Stimulated activated CD4-positive, alpha-beta T cell treated with anti-CD3 and anti-CD28 coated beads, Interleukin-4, amount 100 ng/mL, for 1 hour (primary cell): ENCODE measurements at places on chromosomes 3 and 15.

DNA sequence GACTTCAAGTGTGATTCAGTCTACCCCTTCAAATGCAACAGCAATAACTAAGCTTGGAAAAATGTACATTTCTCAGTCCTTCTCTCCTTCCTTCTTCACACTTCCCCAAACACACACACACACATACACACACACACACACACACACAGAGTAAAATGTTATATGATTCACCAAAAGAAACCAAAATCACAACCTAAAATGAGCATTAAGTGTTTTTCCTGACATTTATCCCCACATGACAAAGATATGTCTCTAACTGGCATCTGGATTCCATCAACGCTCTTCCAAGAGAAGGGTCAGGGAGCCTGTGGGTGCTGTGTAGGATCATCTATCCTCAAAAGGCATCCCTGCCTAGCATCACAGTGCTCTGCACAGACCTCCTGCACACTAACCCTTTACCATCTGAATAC, 21.0 kb downstream of the PDZRN3 start:
- no peak for DNase-seq

GRCh38 chr3:197960694-197961581, 921 bp downstream of the LMLN start:
- no peak for DNase-seq

DNA sequence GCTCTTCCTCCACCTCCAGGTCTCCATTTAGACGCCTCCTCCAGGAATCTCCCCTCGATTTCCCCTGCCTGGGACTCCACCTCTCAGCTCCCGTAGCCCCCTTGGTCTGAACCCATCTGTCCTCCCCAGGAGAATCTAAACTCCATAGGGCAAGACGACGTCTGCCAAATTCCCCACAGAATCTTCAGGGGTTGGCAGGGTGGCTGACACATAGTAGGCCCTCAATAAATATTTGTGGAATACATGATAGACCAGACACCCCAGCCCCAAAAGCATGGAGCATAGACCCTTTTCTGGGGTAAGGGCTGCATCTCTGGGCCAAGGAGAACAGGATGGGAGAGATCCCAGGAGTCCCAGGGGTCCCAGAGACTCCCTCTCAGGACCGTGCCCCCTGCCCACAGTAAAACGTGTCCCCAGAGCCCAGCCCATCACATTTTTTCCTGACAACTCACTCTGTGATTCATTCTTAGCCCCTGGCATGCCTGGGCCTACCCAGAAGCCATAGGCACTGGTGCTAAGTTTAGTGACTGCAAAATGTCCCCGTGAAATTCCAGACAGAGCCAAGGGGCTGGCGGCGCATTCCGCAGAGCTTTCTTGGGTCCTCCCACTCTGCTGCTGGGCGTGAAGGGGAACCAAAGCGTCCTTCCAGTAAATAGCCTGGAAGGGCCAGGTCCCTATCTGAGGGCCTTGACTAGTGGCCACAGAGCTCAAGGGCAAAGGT, 78.0 kb upstream of the SLC6A6 start:
- DNase-seq: no peak

DNA sequence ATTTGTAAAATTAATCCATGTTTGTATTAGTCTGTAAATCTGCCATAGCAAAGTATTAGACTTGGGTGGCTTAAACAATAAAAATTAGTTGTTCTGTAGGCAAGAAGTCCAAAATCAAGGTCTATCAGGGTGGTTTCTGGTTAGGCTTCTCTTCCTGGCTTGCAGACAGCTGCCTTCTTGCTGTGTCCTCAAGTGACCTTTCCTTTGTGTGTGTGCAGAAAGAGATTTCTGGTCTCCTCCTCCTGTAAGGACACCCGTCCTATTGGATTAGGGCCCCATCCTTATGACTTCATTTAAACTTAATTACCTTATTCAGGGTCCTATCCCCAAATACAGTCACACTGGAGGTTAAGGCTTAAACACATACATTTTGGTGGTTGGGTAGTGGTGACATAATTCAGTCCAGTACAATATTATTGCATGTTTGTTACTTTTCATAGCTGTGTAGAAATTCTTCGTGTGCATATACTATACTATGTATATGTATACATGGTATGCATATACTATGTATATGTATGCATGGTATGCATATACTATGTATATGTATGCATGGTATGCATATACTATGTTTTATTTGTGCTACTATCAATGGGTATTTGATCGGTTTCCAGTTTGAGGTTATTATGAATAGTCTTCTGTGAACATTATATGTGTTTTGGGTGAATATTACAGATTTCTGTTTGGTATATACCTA, 57.9 kb upstream of the RNU6-1 start:
- no peak for DNase-seq

GRCh38 chr3:177771780-177772179, 574.5 kb upstream of the TBL1XR1 start:
- DNase-seq: no peak

DNA sequence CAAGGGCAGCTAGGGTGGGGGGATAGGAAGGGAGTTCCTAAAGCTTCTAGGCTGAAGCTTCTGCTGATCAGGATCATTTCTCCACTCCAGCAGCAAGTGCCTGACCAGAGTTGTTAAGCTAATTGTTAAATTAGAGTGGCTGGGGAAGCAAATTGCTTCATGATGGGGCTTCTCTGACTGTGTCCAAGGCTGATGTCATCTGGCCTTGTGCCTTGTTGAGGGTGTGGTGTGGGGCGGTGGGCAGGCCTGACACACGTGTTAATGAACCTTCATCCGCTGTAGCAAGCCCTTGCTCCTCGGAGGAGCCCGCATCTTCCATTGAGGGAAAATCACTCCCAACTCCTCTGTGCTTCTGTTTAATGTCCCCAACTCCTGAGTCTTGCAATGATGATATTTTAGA, 84.3 kb upstream of the ROPN1 start:
- DNase-seq: no peak

DNA sequence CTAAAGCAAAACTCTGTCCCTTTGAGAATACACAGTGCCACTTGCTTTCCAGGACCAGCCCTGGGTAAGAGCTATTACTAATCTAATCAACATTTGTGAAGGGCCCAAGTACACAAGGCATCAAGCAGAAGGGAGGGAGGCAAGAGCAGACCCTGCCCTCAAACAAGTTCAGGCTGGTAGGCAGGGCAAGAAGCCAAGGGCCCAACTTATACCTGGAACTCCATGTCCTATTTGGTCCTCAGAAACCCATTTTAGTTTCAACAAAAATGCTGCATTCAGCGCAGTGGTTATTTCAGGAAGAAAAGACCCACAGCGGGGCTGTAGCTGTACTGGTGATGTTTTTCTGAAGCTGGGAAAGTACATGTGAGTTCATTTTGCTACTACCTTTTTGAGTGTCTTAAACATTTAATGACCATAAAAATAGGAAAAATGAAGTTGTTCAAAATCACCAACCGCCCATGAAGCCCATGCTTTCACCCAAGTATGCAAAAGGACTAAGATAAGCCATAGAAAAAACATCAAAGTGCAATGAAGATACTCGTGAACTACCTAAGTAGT, 2.8 kb downstream of the RPS17 start:
- no peak for DNase-seq

- no peak for DNase-seq
These were observed 42.9 kb upstream of the PLCL2 start for GRCh38 chr3:16841904-16842271.

GRCh38 chr3:72665701-72666446, 182.4 kb downstream of the SHQ1 start:
- peak; percentile 55 for DNase-seq

DNA sequence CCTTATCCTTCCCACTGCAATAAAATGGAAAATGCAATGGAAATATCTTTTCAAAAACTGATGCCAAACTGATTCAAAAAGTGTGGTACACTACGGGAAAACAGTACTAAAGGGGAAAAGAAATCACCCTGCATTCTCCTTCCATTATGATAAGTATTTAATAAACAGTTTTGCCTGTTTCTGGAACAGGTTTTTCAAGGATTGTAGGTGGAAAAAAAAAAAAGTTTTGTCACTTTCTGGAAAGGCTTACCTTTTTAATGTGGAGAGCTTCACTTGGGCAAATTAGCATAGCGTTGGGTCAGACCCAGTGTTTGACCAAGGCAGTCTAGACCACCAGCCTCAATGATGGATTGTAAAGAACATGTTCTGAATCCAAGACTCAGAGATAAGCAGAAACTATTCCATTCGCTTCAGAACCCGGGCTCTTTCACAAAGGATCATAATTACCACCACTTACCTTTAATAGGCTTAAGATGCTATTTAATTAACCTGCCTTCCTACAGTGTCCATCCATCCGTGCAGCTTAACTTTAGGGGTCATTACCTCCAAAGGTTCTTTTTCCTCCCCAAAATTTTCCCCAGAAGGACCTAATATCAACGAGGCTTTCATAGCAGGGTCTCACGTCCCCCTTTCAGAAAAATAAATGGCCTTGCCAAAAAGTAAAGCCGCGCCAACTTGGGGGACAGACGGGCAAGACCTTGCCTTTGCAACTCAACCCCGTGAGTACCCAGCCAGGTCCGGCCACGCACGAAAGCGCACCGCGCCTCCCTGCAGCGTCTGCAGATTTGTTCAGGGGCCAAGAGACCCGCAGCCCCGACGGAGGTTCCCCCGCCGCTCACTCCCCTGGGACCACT, 1.0 kb downstream of the DCBLD2 start:
- peak; percentile 11 for DNase-seq

- no peak for DNase-seq
These were observed 37.8 kb upstream of the MUC4 start for GRCh38 chr3:195849322-195850074.

GRCh38 chr15:69226023-69226355, 65.6 kb downstream of the GLCE start:
- no peak for DNase-seq
